ENCODE measurements at places on chromosomes 7 and 10.

- DNase-seq: no peak
Measured at GRCh38 chr7:10315881-10316280, 657.8 kb upstream of the PHF14 start.

DNA sequence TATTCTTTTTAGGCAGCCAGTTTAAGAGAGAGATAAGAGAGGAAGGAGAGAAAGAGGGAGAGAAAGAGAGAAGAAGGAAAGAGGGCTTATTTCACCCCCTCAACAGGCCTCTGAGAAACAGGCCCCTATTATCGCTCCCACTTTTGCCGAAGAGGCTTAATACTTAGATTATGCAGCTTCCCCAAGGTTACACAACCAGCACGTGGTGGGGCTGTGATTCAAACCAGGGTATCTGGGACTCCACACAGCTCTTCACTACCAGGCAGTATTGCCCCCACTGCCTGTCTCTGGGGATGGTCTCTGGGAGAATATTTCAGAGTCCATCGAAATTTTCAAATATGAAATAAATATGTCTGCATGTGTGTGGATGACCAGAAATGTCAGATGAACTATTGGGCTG lies 3.0 kb downstream of the GIMAP1 start:
- peak; percentile 16 for DNase-seq

GRCh38 chr10:102919992-102920739 lies 2.1 kb downstream of the CNNM2 start:
- DNase-seq: no peak

- no peak for DNase-seq
Measured at GRCh38 chr10:21260066-21260465, 265.4 kb downstream of the SKIDA1 start.

DNA sequence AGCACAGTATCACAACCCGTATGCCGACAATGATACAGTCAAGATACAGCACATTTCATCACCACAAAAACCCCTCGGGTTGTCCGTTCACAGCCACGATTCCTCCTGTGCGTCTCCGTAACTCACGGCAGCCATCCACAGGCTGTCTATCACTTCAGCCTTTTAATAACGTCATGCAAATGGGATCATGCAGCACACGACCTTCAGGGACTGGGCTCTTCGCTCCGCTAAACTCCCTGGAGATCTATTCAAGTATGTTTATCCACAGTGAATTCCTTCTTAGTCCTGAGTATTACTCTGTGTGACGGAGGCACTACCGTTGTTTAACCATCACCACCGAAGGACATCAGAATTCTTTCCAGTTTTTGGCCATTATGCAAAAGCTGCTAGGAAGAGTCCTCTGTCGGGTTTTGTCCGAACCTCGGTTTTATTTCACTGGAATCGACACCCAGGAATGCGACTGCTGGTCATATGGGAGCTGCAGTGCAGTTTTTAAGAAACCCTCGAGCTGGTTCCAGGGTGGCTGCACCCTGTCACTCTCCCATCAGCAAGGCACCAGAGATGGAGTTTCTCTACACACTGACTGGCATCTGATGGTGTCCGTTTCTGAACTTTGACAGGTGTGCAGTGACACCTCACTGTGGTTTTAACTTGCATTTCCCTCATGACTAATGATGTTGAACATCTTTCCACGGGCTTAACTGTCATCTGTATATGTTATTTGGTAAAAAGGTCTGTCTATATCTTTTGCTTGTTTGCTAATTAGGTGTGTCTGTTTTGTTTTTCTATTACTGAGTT lies 193.6 kb downstream of the MAD1L1 start:
- DNase-seq: no peak

DNA sequence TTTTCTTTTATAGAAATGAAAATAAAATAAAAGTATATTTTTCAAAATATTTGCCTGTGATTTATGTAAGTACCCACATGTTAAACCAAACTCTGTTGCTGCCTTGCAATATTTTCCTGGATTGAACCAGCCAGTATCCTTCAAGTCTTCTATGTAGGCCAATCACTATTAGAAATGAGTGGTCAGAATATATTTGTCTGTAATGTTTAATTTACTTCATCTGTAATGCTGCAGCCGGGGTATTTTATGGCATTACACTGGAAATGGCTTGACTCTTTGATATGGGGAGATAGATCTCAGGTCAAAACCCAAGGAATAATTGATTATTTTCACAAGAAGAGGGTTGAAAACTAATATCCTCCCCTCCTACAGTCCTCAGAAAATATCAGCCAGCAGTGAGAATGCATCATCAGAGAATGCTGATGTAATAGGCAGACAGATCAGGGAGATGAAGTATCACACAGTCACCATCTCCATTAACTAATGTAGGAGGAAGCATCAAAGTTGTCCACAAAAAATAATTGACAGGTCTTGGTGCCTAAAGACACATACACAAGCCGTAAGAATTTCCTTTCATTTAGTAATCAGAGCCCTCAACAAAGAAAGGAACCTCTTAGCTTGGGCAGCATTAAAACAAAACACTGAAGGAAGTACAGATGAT lies 82.5 kb downstream of the VWDE start:
- no peak for DNase-seq

DNA sequence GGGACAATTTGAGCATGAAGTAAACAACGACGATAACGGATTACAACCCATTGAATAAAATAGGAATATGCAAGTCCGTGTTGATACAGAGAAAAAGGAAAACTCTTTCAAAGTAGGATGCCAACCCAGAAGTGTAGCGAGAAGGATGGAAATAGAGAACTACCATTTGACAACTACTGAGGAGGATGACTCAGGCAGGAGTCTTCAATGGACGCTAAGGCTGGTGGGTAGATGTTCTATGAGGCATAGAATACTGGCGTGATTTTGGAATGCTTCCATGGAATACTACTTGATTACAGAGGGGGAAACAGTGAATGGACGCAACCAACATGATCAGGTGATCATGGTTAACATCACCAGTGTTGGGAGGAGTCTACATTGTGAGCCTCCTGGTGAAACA lies 828 bp upstream of the CFAP70 start:
- no peak for DNase-seq

DNA sequence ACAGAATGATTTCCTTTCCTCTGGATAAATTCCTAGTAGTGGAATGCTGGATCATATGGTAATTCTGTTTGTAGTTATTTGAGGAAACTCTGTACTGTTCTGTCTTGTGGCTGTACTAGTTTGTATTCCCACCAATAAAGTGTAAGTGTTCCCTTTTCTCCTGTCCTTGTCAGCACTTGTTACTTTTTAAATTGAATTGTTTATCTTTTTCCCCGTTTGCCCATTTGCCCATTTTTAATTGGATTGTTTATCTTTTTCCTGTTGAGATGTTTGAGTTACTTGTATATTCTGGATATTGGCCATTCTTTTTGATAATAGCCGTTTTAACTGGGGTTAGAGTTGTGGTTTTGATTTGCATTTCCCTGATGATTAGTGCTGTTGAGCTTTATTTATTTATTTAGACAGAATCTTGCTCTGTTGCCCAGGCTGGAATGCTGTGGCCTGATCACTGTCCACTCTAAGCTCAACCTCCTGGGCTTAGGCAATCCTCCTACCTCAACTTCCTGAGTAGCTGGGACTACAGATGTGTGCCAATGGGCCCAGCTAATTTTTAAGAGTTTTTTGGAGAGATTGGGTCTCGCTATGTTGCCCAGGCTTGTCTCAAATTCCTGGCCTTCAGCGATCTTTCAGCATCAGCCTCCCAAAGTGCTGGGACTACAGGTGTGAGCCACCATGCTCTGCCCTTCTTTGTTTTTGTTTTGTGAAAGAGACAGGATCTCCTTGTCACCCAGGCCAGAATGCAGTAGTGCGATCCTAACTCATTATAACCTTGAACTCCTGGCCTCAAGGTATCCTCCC lies 23.0 kb downstream of the BMPR1A start:
- no peak for DNase-seq

DNA sequence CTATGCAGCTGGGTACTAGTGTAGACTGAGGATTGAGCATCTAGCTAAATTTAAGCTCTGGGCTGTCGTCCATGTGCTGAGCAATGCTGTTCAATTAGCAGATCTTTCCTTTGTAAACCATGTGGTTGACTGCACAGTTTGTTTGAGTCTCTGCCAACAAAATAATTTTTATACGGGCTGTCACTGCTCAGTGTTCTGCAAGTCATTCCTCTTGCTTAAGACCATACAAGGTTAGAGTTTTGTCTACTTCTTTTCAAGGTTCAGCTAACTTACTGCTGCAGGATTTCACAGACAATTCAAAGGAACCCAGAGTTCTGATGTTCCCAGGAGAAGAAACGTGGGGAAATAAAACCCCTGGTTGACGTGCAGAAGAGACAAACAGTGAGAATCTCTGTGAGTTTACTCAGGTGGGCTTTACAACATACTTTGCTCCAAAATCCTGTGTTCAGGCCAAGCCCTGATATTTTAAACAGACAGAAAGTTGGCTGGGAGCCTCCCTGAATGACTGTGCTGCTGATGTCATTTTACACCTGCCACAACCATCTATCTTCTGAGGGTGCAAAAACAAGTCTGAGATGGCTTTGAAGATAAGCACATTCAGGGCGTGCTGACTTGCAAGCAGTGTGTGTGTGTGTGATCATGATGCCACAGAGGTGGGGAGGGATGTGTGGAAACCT lies 177.1 kb upstream of the SVIL start:
- DNase-seq: peak; percentile 5

DNA sequence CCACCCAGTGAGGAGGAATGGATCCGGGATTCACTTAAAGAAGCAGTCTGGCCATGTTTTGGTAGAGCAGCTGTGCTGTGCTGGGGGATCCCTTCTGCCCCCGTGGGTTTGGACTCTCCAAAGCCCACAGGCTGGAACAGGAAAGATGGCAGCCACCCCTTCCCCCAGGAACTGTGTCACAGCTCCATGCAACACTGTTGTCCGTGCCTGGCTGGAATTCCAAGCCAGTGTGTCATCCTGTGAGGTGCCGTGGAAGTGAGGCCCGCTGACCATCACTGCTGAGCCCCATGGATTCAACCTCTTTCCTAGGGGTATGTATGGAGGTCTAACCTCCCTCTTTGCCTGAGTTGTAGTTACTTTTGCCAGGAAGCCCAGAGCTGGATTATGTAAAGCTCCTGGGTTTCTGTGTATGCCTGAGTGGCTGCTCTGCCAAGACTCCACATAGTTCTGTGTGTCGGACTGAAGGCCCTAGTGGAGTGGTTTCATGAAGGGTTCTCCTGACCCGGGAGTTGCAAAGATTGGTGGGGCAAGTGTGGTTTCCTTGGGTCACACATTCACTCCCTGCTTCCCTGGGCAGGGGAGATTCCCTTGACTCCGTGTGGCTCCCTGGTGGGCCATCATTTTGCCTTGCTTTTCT lies 35.1 kb upstream of the PCGF5 start:
- no peak for DNase-seq

DNA sequence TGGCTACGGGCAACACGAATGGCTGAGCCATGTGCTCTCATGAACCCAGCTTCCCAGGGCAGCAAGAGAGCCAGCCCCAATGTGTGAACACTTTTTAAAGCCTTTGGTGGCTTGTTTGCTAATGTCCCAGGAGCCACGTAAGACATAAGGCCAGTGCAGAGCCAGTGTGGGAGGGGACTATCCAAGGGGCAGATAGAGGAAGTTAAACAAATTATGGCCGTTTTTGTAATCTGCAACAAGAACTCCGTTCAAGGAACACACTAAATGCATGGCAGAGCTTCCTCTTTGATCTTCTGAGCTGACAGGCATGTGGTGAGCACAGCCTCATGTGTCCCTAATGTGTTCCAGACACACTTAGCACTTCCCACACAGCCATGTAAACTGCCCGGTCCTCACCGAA lies 133.3 kb downstream of the TEX36 start:
- DNase-seq: no peak

DNA sequence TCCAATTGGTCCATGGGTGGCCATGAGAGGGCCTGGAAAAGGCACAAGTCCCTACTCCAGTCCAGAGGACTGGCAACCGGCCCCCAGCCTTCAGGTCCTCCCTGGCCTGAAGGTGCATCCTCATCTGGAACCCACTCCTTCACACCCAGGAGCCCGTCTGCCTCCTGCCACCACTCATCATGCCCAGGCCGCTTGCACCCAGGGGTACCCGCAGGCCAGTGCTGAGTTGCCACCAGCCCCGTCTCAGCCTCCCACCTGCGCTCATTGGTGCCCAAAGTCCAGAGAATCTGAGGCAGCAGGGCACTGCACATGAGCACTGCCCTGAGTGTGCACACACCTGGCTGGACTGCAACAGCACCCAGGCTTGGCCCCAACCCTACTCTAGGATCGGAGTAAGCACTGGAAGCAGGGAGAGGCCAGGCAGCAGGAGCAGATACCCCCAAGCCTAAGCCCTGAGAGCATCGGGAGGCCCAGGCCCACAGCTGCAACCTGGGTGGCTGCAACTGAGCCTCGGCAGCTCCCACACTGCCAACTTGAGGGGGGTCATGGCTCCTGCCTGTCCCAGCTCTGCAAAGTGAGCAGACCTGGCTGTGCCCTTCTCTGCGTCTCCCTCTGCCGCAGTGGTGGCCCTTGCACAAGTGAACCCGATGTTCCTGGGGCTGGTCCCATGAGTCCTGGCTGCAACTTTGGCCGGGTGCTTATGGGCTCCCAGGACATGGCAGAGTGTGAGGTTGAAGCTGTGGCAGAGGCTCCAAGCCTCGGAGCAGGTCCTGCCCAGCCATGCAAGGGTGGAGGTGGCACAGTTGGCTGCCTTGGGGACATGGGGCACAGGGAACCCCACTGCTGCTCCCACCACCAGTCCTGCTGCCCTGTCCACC lies 44.3 kb downstream of the TCERG1L start:
- no peak for DNase-seq

GRCh38 chr10:112247791-112248190 lies 35.4 kb upstream of the TECTB start:
- no peak for DNase-seq

GRCh38 chr10:119801998-119802538 lies 70.6 kb downstream of the MCMBP start:
- DNase-seq: no peak

GRCh38 chr7:141864765-141865447 lies 23.6 kb upstream of the PRSS37 start:
- no peak for DNase-seq

DNA sequence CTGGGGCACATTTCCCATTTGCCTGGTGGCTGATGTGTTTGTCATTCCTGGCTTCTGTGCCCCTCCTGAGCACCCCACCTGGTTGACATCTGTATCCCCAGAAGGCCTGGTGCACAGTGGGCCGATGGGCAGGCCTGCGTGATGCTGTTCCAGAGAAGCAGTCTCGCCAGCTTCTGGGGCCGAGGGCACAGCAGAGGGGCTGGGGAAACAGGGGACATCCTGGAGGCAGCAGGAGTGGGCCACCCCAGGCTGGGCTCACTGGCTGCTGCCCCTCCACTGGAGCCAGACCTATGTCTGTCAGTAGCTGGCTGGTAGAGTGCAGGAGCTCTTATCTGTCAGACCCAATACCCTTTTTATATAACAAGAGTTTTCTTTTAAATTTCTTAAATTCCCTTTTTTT lies 896 bp upstream of the MYL7 start:
- DNase-seq: no peak

Data from frontal cortex (tissue), 4 donors.